ENCODE measurements at places on chromosomes 7 and 10.

GRCh38 chr7:156661637-156662036 is 21.1 kb downstream of the RNF32 start:
- DNase-seq: no peak

DNA sequence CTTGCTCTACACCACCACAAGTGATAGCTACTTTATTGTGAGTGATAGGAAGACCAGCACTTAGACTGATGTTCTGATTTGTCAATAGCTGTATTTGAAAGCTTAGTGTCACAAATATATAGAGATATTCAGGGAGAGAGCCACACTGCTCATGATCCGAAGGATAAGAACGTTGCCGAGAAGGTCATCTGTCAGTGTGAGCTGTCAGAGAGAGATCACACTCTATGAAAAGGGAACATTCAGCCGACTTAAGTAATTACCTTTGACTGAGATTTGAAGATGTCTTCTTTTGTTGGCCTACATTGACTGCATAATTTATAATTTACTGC is 322.6 kb downstream of the TFEC start:
- no peak for DNase-seq

GRCh38 chr10:70559861-70560260 is 42.7 kb downstream of the PRF1 start:
- DNase-seq: no peak

DNA sequence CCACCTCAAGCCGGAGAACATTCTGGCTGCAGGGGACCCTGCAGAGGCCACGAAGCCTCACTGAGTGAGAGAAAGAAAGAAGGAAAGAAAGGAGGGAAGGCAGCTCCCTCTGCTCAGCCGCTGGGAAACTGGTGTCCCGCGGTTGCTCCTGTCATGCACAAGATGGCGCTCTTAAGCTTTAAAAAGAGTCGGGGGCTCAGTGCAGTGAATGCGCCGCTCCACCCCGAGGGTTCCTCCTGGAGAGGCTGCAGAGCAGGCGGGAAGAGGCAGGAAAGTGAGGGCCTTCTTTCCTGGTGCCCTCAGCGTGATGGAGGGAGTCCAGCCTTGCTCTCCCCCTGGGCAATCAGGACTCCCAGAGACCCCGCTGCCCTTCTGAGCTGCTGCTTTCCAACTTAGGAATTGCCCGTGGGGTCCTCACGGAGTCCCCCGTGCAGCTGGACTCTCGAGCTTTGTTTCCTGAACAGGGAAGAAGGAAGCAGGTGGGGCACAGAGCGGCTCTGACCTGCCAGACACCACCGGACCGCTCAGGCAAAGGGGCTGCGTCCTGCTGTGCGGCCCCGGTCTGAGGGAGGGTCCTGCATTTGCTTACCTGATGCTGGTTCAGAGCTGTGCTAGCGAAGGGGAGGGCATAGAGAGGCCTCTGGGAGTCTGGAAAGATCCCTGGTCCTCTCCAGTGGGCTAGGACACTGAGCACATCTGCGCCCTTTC is 141.9 kb upstream of the MKI67 start:
- DNase-seq: peak; percentile 95

DNA sequence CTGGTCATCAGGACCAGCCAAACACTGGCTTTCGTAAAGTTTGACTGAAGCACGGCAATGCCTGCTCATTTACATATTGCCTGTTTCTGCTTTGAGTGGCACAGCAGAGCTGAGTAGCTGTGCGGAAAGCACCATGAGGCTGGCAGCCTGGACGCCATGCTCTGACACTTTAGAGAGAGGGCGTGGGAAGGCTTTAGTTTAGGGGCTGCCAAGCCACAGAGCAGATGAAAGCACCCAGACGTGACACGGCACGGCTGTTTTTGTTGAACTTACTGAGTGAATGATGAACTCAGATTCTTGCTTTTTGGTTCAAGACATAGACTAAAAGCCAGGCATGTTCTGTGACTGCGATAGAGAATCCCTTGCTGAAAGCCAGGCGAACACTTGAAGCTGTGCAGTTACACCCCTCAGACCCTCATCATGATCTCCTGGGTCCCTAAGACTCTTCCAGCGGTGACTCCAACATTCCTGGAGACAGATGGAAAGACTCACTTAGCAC is 182.1 kb downstream of the ZMYND11 start:
- peak; percentile 86 for DNase-seq

DNA sequence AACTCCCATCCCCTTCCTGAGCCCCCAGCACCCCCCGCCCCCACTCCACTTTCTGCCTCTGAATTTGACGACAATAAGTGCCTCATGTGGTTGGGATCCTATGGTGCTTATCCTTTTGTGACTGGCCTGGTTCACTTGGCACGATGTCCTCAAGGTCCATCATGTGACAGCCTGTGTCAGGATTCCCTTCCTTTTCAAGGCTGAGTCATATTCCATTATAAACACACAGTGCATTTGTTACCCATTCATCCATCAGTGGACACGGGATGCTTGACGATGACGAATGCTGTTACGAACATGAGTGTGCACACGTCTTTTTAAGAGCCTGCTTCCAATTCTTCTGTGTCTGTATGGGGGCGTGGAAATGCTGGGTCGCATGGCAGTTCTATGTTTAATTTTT is 26.7 kb downstream of the SHH start:
- no peak for DNase-seq

DNA sequence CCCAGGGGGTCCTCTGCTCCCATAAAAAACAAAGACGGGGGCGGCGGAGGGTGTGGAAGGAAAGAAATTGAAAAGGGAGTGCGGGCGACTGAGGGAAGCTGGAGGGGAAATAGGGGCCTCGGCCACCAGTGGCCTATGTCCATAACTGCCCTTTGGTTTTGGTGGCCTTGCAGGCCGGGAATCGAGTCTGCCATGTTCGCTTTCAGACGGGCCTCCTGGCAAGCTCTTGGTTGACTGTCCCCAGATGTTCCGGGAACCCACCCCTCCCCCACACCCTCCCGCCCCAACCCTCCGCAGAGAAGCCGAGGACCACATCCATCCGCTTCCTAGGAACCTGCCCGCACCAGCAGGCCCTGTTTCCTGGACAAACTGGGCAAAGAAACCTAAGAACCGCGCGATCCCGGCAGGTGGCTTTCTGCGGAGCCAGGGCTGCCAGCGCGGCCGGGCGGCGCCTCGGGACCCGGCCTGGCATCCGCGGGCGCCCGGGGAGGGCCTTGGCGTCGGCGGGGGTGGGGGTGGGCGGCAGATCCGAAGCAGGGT is 20.0 kb upstream of the GATA3 start:
- DNase-seq: peak; percentile 13

DNA sequence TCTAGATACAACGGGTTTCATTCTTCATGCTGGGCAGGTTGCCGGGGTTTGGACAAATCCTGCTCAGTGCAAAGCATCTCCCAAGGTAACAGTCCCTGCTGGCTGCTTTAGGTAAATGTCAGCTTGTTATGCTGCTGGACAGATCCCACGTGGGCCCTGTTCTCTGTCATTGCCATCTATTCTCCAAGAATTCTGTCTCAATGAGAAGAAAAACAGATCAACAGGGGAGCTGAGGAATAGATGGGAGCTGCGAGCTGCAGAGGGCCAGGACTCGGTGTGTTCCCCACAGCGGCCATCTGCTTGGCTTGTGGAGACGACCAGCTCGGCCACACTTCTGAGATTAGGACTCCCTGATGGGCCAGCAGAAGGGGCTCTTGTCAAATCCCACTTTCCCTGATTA is 235.2 kb downstream of the DPP6 start:
- peak; percentile 57 for DNase-seq

GRCh38 chr7:4550117-4550516 is 132.0 kb upstream of the FOXK1 start:
- no peak for DNase-seq
